ENCODE measurements at places on chromosomes 3 and 15. TPM values are rescaled to one million over a fixed set of nuclear protein-coding genes. Genes with fewer than 3 reads are reported as not detected.

DNA sequence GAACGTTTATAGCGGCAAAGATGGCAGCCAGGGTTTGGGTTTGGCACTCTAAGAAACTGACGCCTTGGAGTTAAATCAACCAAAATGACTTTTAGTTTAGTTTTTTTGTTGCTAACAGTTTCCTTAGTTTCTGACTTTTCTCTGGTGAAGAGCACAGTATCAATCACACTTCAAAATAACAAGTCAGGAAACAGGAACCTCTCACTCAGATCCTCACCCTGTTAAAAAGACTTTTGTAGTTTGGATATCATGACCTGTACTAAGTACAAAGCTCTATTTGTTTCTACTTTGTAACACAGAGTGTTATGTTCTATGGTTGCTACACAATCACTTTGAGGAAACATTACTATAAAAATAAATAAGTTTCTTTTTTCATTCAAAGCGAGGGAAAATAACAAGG, 51.1 kb downstream of the ATP10A start:
- peaks cover 9% of the 10 kb centered on the region for H3K27me3 ChIP-seq
- DNase-seq: no peak
- no peaks in the 10 kb centered on the region for H3K36me3 ChIP-seq

The LRRC49 gene
- total RNA-seq: 6.7 TPM

GRCh38 chr3:65751123-65751700, 287.5 kb downstream of the MAGI1 start:
- no peaks in the 10 kb centered on the region for H3K27me3 ChIP-seq
- no peaks in the 10 kb centered on the region for H3K36me3 ChIP-seq
- no peak overlapping the region for H3K27ac ChIP-seq
- DNase-seq: no peak

DNA sequence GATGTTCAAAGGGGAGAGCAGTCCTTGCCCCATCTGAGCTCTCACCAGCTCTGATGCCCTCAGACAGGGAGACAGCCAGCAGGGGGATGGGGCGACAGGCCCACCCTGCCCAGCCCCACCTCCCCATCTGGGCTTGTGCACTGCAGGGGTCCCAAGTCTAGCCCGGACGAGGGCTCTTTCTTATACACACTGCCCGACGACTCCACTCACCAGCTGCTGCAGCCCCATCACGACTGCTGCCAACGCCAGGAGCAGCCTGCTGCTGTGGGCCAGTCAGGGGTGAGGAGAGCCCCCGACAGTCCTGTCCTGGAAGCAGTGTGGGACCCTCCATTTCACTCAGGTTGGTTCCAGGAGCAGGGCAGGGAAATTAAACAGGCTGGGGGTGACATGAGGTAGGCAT, 73.9 kb downstream of the BOC start:
- no peaks in the 10 kb centered on the region for H3K27me3 ChIP-seq
- H3K27ac ChIP-seq: no peak overlapping the region
- no peak overlapping the region for H3K4me3 ChIP-seq
- DNase-seq: no peak
- peaks cover 44% of the 10 kb centered on the region for H3K4me1 ChIP-seq

GRCh38 chr15:48898032-48898431, 20.1 kb downstream of the EID1 start:
- H3K27me3 ChIP-seq: no peaks in the 10 kb centered on the region
- no peak for DNase-seq
- H3K4me1 ChIP-seq: peaks cover 34% of the 10 kb centered on the region
- peak overlapping the region; percentile 75 for H3K4me3 ChIP-seq
- H3K27ac ChIP-seq: peak overlapping the region; percentile 91
- no peaks in the 10 kb centered on the region for H3K36me3 ChIP-seq

The CYP1A1 gene
- 410 TPM for total RNA-seq

- H3K4me3 ChIP-seq: no peak overlapping the region
- no peaks in the 10 kb centered on the region for H3K27me3 ChIP-seq
- DNase-seq: no peak
These were observed 14.0 kb downstream of the UBR1 start for GRCh38 chr15:43091859-43092258.

DNA sequence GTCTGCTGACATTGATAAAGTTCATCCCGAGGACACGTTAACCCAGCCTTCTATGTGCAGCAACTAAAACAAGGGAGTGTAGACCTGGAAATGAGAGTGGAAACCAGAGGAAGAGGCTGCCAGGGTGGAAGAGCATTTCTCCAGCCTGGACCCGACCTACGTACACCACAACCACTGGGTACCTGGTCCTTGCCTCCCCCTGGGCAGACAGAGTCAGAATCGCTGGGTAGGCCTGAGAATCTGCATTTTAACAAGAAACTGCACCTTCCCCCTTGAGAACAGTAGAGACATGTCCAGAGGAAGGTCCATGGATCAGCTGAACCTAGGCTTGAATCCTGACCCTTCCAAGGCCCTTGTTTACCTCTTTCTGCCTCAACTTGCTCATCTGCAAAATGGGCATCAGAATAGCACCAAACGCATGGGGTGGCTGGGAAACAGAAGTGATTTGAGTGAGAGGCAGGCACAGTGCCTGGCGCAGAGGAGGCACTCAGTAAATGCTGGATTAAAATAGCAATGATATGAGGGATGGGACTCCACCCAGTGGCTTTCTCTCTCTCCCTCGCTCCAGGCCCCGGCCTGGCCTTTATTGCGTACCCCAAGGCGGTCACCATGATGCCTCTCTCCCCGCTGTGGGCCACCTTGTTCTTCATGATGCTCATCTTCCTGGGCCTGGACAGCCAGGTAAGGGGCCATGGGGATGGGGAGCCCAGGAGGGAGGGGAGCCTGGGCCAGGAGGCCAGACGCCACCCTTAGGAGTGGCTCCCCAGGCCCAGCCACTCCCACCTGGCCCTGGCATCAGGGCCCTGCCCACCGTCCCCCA, 66.9 kb upstream of the SLC6A1 start:
- H3K4me3 ChIP-seq: no peak overlapping the region
- no peaks in the 10 kb centered on the region for H3K36me3 ChIP-seq
- no peaks in the 10 kb centered on the region for H3K4me1 ChIP-seq
- H3K27ac ChIP-seq: no peak overlapping the region
- peak; percentile 29 for DNase-seq

GRCh38 chr3:10845839-10846656, 30.0 kb downstream of the SLC6A11 start:
- no peak overlapping the region for H3K4me3 ChIP-seq
- peaks cover 44% of the 10 kb centered on the region for H3K27me3 ChIP-seq
- DNase-seq: no peak
- no peaks in the 10 kb centered on the region for H3K4me1 ChIP-seq

DNA sequence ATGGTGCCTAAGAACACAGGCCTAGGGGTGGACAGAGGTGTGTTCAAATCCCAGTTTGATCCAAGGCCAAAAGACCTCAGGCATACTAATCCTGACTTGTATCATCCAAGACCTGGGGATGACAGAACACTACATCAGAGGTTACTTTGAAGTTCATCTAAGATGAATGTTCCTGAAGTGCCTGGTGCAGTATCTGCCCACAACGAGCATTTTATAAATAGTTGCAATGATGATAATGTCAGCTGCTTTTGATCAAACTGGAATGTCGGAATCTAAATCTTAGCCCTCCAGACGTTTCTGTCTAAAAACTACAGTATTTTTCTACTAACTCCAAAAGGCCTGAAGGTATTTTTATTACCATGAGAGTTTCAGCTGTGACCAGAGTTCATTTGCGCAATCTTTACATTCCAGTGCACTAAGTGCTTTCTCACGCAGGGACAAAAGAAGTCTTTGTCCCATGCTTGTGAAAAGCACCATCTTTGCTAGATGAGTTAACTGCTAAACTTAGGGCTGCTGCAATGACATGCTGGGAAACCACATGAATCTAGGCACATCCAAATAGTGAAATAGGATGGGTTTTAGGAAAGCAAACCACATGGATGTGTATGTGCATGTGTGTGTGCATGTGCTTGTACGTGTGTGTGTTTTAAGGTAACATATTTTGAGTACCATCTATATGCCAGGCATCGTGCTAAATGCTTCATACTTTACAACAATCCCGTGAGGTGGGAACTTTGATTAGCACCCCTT, 18.1 kb downstream of the ANXA2 start:
- no peaks in the 10 kb centered on the region for H3K27me3 ChIP-seq
- H3K36me3 ChIP-seq: peaks cover 55% of the 10 kb centered on the region
- peak overlapping the region; percentile 69 for H3K4me3 ChIP-seq
- H3K4me1 ChIP-seq: peaks cover 43% of the 10 kb centered on the region
- peak overlapping the region; percentile 96 for H3K27ac ChIP-seq

The CATSPER2 gene
- 5.1 TPM for total RNA-seq

The CTXND1 gene
- total RNA-seq: 2.7 TPM

GRCh38 chr3:183815563-183815940, 9.8 kb downstream of the MAP6D1 start:
- no peak overlapping the region for H3K4me3 ChIP-seq
- no peaks in the 10 kb centered on the region for H3K27me3 ChIP-seq
- H3K4me1 ChIP-seq: peaks cover 7% of the 10 kb centered on the region
- DNase-seq: no peak
- no peak overlapping the region for H3K27ac ChIP-seq
- peaks cover 16% of the 10 kb centered on the region for H3K36me3 ChIP-seq

The CLDND1 gene
- 83.1 TPM for total RNA-seq

- H3K27ac ChIP-seq: peak overlapping the region; percentile 55
- no peak for DNase-seq
- H3K4me3 ChIP-seq: no peak overlapping the region
- peaks cover 16% of the 10 kb centered on the region for H3K4me1 ChIP-seq
These were observed 44.4 kb upstream of the SPTSSB start for GRCh38 chr3:161415506-161416231.

The PLA2G4F gene
- 3.2 TPM for total RNA-seq

DNA sequence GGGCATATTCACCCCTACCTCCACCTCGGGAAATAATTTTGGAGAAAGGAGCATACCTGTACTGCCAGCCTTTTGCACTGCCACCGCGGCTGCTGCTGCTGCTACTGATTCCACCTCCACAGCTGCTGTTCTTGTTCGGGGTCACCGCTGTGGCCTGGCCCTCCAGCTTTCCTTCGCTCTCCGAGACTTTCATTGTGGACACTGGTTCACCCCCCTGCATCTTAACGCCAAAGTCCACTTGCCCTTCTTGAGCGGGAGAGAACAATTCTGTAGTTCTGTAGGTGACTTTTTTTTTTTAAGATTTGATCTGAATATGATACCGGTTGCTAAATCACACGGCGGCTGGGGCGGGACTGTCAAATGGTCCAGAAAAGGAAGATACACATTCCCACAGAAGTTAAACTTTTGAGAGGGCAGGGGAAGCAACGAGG, 701 bp downstream of the OSBPL11 start:
- peak overlapping the region; percentile 95 for H3K4me3 ChIP-seq
- peaks cover 24% of the 10 kb centered on the region for H3K4me1 ChIP-seq
- H3K27me3 ChIP-seq: no peaks in the 10 kb centered on the region
- H3K36me3 ChIP-seq: peaks cover 4% of the 10 kb centered on the region

The C3orf18 gene
- 1.9 TPM for total RNA-seq

DNA sequence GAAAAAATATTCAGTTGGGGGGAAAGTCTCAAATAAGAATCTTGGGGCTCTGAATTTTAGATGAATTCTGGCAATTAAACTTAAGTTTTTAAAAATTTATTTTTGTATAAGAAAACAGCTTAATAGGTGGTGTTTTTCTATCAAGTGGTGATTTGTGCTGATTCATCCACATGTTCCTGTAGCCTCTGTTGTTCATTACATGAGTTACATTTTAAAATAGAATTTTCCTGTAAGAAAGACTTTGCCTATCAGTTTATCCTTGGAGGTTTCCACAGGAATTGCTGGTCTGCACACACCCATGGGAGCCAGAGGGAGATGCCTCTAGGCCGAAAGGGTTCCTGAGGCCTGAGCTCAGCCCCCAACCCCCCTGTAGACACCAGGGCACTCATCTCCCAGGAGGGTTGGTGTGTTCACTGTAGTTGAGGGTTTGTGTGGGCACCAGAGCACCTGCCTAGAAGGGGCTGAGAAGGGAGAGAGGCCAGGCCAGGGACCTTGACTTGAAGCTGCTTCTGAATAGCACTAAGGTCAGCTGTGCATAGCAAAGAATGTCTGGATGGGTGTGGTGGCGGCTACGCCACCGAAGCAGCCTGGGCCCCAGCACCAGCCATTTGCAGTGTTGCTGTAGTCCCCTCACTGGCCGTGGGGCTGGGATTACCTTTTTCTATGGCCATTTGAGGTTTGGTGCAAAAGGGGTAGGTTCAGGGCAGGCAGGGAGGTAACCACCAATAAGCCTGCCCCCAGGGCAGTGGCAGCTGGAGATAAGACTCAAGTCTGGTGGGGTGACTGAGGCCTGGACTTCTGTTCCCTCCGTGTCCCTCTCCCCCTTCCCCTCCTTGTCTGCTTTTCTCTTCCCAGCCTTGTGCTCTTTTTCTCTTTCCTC, 11.9 kb downstream of the DNAJA4 start:
- DNase-seq: no peak
- H3K27ac ChIP-seq: peak overlapping the region; percentile 85
- H3K4me3 ChIP-seq: no peak overlapping the region
- H3K27me3 ChIP-seq: no peaks in the 10 kb centered on the region
- H3K4me1 ChIP-seq: peaks cover 6% of the 10 kb centered on the region
- peaks cover 6% of the 10 kb centered on the region for H3K36me3 ChIP-seq

DNA sequence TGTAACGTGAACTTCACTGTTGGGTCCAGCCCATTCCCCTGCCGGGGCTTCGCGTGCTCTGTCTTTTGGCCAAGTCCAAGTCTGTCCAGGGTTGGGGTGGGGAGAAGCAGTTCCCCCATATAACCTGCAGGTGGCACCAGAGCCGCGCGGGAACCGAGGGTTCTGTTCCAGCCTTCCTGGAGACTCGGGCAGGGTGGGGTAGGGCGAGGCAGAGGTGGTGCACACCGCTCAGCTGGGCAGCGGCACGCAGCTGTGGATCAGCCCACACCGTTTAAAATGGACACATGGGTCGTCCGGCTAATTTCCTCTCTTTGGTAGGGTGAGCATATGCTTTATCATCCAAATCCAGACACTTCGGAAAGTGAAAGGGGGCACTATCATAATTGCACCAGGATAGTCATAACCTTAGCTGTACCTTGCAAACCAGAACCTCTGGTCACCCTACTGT, 118.1 kb downstream of the TBC1D2B start:
- peaks cover 40% of the 10 kb centered on the region for H3K27me3 ChIP-seq
- H3K4me3 ChIP-seq: peak overlapping the region; percentile 56
- no peaks in the 10 kb centered on the region for H3K36me3 ChIP-seq
- no peak overlapping the region for H3K27ac ChIP-seq

Measured in type B pancreatic cell (in vitro differentiated cells).